Mesenchymal stem cell (in vitro differentiated cells and primary cell): ENCODE measurements at places on chromosomes 6 and 20.

DNA sequence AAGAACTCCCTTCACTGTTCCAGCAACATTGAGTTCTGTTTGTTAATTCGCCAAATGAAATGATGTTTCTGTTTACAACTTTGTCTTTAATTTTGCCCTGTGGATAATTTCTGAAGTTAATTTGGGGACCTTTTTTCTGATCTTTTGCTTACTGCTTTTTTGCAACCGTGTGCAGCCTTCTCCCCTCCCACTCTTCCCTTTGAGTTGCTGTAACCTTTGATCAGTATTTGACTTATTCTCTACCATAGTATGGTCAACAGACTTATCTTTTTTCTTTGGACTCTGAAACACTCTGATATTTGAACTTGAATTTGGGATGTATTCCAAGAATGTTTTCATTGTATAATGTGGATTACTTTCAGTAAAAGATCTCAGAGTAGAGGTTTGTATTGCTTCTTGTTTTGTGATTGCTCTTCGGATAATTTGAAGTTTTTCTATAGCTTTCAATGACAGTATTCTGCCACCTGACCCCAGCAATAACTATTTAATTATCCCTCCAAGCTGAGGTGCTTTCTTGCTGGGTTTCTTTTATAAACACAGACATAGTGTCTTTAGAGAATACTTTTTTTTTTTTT is 46.2 kb downstream of the LRRN4 start:
- H3K4me3 ChIP-seq = peak overlapping the region; percentile 97
- H3K27me3 ChIP-seq = no peaks in the 10 kb centered on the region
- H3K36me3 ChIP-seq = peaks cover 7% of the 10 kb centered on the region
- peak overlapping the region; percentile 43 for H3K27ac ChIP-seq
- no peak for DNase-seq

GRCh38 chr6:159473475-159474263 is 219.4 kb downstream of the SOD2 start:
- H3K27ac ChIP-seq = no peak overlapping the region
- H3K27me3 ChIP-seq = no peaks in the 10 kb centered on the region
- no peak for DNase-seq
- no peak overlapping the region for H3K4me3 ChIP-seq
- H3K4me1 ChIP-seq = no peaks in the 10 kb centered on the region
- H3K36me3 ChIP-seq = no peaks in the 10 kb centered on the region

GRCh38 chr6:41511443-41512060 is 34.6 kb upstream of the FOXP4 start:
- peaks cover 77% of the 10 kb centered on the region for H3K27me3 ChIP-seq
- no peak overlapping the region for H3K4me3 ChIP-seq
- no peaks in the 10 kb centered on the region for H3K36me3 ChIP-seq
- H3K27ac ChIP-seq = no peak overlapping the region
- no peaks in the 10 kb centered on the region for H3K4me1 ChIP-seq

DNA sequence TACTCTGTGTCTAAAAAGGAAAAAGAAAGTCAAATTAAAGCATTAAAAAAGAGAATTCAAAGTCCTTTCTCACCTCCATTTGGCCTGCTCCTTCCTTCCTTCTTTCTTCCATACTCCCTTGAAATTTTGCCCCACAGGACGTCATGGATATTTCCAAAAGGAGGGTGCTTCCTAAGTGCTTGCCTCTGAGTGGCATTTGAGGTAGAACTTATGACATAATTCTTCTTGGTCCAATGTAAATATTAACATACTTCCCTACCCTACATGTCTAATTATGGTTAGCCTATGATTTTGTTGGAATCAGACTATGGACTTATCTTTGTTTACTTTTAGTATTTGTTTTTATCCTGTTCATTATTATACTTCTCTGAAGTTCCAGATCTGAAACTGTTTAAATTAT is 132.3 kb downstream of the PFDN4 start:
- DNase-seq = no peak
- no peaks in the 10 kb centered on the region for H3K36me3 ChIP-seq
- H3K4me3 ChIP-seq = no peak overlapping the region
- peaks cover 3% of the 10 kb centered on the region for H3K4me1 ChIP-seq

DNA sequence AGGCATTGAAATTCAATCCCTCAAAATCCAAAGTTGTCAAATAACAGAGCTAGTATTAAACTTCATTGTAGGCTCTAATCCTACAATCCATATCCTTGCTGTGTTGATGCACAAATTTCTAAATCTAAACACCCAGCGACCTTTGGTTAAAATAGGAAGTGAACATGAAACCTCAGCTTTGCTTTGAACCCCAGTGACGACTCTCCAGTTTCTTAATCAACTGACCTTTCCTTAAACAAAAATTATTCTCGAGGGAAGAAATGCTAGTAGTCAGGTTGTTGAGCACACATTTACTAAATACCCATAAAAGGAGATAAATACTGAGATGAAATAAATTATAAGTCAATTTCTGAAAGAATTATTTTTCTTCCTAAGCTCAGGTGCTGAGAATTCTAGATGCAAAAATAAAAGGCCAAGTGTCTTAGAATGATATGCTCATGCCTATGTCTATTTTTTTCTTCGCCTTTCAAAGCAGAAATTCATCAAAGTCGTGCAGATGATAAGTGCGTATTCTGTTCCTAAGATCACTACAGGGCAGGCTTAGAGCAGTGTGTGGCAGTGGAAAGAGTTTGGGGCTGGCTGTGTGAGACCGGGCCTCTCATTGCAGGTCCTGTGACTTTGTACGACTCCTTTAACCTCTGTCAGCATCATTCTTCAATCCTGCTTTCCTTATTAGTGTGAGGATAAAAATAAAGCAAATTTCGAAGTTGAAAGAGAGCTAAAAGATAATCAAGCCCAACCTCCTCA is 208.7 kb downstream of the PRL start:
- no peaks in the 10 kb centered on the region for H3K27me3 ChIP-seq
- no peak overlapping the region for H3K27ac ChIP-seq
- no peak for DNase-seq
- H3K36me3 ChIP-seq = no peaks in the 10 kb centered on the region

DNA sequence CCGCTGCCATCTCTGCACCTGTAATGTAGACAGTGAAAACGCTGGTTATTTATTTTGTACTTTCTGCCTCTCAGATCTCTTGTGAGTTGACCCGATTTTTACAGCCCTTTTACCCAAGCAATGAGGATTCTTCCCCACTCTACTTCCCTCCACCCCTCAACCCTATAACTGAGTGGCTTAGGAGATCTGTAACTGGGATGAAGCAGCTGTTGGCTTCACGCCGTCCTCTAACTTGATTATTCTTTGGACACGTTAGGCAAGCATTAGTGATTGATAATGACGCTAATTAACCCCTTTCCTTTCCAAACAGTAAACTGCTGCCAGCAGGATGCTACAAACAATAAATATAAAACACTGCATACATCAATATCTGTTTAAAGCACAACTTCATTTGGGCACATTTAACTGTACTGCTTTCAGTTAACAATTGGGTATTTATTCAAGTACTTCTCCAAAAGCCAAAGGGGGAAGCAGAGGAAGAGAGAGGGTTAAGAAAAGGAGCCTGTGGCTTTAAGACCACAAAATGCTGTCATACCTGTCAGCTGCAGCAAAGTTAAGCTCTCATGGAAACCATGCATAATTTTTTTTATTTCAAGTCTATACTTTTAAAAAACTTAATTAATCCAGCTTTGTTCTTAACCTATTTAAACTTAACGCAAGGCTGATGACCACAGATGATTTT is 21.2 kb downstream of the TFAP2A start:
- no peaks in the 10 kb centered on the region for H3K36me3 ChIP-seq
- H3K4me1 ChIP-seq = peaks cover 13% of the 10 kb centered on the region
- no peak for DNase-seq
- H3K27ac ChIP-seq = no peak overlapping the region
- no peak overlapping the region for H3K4me3 ChIP-seq

GRCh38 chr20:4883546-4883945 is 117.8 kb downstream of the SLC23A2 start:
- H3K27me3 ChIP-seq = no peaks in the 10 kb centered on the region
- no peak for DNase-seq
- H3K27ac ChIP-seq = no peak overlapping the region
- peaks cover 18% of the 10 kb centered on the region for H3K36me3 ChIP-seq
- H3K4me1 ChIP-seq = no peaks in the 10 kb centered on the region
- H3K4me3 ChIP-seq = no peak overlapping the region

DNA sequence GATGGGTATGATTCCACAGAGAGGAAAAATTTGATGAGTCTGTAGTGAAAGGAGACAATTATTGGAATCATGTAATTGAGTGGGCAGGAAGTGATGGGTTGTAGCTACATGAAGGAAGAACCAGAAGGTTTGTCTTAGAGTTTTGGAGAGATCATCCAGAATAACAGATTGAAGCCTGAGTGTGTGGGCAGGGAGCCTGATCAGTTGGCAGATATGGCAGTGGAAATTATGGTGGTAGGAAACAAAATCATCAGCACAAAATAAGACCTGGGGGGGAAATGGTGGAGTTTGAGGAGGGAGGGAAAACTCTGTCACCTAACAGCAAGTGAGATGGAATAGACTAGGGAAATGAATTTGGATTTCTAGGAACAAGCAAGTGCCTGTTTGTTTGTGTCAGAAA is 606.6 kb upstream of the MAP3K7 start:
- no peaks in the 10 kb centered on the region for H3K36me3 ChIP-seq
- H3K27me3 ChIP-seq = no peaks in the 10 kb centered on the region
- DNase-seq = no peak
- no peak overlapping the region for H3K27ac ChIP-seq

- DNase-seq = no peak
- H3K36me3 ChIP-seq = no peaks in the 10 kb centered on the region
- H3K4me1 ChIP-seq = no peaks in the 10 kb centered on the region
- H3K27ac ChIP-seq = no peak overlapping the region
Observed at GRCh38 chr20:40743141-40743775, 54.2 kb upstream of the MAFB start.

DNA sequence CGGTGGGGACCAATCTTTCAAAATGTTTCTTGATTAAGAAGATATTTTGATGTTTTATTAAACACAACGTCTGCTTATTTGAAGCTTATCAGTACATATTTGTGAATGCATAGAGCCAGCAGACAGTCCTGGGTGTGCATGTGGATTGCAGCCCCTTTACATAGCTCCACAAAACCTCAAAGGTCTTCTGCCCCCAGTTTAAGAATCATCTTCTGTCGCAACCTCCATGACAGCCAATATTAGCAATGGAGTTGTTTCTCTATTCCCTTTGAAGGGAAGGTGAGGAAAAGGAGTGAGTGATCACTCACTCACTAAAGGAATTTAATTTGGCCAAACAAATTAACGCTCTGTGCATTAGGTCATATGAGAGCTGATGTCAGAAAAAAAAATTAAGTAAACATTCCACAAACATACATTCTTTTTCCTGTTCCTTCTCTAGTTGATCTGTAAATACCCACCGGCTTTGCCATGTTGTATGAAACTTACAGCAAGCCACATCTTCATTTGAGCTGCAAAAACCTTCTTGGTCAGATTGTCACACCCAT is 152.9 kb downstream of the SIM1 start:
- no peaks in the 10 kb centered on the region for H3K27me3 ChIP-seq
- DNase-seq = peak; percentile 14
- H3K27ac ChIP-seq = no peak overlapping the region
- H3K36me3 ChIP-seq = no peaks in the 10 kb centered on the region

DNA sequence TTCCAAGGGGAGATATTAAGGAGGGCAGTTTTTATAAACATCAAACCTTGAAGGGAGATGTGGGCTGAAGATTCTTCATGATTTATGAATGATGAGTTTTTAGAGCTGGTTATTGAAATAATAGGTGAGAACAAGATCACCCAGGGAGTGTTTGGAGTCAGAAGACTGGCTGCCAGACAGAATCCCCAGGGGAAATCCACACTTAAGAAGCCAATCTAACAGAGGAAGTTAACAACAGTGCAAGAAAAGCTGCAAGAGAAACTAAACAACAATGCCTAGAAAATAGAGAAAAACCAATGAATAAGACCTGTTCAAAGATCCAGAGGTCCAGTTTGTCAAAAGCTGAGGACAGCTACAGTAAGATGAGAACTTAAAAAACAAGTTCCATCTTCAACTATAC is 167.9 kb upstream of the MAN1A1 start:
- no peak overlapping the region for H3K4me3 ChIP-seq
- DNase-seq = no peak
- H3K4me1 ChIP-seq = no peaks in the 10 kb centered on the region
- H3K36me3 ChIP-seq = no peaks in the 10 kb centered on the region
- no peak overlapping the region for H3K27ac ChIP-seq

DNA sequence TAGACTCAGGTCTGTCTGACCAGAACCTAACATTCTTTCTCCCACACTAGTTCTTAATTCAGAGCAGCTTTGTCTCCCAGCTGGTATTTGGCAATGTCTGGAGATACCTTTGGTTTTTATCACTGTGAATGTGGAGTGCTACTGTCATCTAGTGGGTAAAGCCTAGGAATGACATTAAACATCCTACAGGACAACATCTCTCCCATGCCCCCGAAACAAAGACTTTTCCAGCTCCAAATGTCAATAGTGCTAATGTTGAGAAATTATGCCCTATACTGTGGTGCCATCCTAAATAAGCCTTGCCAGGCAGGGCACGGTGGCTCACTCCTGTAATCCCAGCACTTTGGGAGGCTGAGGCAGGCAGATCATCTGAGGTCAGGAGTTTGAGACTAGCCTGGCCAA is 4.2 kb upstream of the TTPAL start:
- no peak overlapping the region for H3K27ac ChIP-seq
- H3K27me3 ChIP-seq = no peaks in the 10 kb centered on the region
- peak; percentile 43 for DNase-seq
- no peaks in the 10 kb centered on the region for H3K36me3 ChIP-seq

DNA sequence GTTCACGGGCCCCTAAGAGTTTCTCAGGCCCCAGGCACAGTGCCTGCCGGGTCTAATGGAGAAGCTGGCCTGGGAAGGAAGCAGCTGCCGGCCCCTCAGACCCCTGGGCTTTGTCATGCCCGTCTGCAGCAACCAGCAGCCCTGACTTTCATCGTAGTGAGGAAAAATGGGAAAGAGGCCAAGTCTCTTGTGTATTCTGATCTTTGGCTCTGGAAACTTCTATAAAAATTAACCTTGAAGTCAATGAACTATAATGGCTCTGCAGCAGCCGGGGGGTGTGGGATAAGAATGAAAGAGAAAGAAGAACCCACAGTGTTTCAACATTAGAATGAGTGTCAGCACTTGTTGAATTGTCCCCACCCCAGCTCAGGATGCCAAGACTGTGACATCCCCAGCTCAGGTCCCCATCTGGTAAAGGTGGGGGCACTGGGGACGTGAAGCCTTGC is 12.9 kb downstream of the TGM2 start:
- peak; percentile 61 for DNase-seq
- peaks cover 2% of the 10 kb centered on the region for H3K27me3 ChIP-seq
- peaks cover 4% of the 10 kb centered on the region for H3K36me3 ChIP-seq
- H3K27ac ChIP-seq = peak overlapping the region; percentile 97
- H3K4me3 ChIP-seq = no peak overlapping the region
- H3K4me1 ChIP-seq = peaks cover 23% of the 10 kb centered on the region

DNA sequence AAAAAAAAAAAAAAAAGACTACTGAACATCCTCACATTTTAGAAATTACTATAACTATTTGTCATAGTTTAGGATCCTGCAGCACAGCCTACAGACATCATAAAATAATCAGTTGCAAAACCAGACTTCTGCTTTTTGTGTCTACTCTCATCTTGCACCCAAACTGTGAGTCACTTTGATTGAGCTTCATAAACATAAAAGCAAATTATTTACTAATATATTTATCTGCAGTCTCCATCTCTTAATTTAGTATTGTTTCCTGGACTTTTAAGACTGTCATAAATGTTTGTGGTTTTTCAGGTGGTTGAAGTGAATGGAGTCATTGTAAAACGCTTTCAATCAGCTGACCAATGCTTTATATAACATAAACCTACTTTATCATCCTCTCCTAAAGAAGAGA is 14.8 kb upstream of the CALHM6 start:
- peak overlapping the region; percentile 39 for H3K27ac ChIP-seq
- no peak overlapping the region for H3K4me3 ChIP-seq
- no peaks in the 10 kb centered on the region for H3K36me3 ChIP-seq
- peak; percentile 29 for DNase-seq
